ENCODE measurements at places on chromosomes 7 and 10. TPM values are rescaled to one million over a fixed set of nuclear protein-coding genes. Genes with fewer than 3 reads are reported as not detected.

Gene ELN
- not detected for total RNA-seq

Gene PRSS1
- total RNA-seq: not detected

Gene SPDYE16
- total RNA-seq: not detected

Gene MDFIC
- total RNA-seq: 18.6 TPM

Gene ADAM12
- total RNA-seq: 14.0 TPM

Gene PCGF5
- 36.7 TPM for total RNA-seq

Gene MSMB
- not detected for total RNA-seq

All from Caki2 (cell line).